ENCODE measurements at places on chromosomes 3 and 15.

DNA sequence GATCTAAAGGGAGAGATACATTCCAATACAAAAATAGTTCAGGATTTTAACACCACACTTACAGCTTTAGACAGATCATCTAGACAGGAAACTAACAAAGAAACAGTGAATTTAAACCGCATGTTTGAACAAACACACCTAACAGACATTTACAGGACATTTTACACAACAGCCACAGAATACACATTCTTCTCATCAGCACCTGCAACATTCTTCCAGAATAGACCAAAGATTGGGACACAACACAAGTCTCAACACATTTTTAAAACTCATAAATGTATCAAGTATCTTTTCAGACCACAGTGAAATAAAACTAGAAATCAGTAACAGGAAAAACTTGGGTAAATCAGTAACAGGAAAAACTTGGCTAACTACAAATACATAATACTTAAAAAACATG, 256.3 kb downstream of the MCTP2 start:
- no peak for DNase-seq

GRCh38 chr3:129576514-129577352, 29.7 kb downstream of the PLXND1 start:
- peak; percentile 89 for DNase-seq

DNA sequence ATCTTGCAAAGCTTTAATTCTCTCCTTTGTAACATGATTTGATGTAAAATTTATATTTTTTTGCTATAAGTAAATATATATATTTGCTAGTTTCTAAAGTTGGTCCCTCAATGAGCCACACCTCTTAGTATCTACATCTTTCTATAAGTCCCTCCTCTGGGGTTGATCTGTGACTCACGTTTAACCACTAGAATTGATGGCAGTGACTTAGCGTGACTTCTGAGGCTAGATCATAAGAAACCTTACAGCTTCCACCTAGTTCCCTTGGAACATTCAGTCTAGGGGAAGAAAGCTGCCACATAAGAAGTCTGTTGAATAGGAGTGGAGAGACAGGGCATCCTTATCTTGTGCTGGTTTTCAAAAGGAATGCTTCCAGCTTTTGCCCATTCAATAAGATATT, 56.6 kb upstream of the TNIK start:
- DNase-seq: no peak

GRCh38 chr3:16102905-16103364, 71.5 kb upstream of the GALNT15 start:
- DNase-seq: no peak

GRCh38 chr3:116059421-116060096, 385.7 kb downstream of the LSAMP start:
- DNase-seq: no peak
